Heart left ventricle (tissue), 16 donors: ENCODE measurements at places on chromosomes 2 and 18. TPM values are rescaled to one million over a fixed set of nuclear protein-coding genes. Genes with fewer than 3 reads are reported as not detected.
A peak's percentile ranks its signal among the peaks of the same experiment; 100 is the strongest.

DNA sequence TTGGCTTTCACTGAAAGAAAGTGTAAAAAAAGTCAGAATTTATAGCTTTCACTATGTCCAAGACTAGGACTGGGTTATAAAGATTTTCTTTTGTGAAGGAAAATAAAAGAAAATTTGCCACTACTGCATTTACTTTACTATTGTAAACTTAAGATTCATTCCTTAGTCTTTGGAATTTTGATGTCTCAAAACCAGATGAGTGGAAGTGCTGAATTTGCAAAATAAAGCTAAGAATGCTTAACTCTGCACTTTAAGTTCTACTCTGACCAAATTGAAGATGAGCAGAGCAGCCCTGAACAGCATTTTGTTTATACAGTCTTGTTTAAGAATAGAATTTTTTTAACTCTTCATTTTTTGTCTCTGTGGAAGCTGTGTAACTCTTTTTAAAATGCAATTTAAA, 102.4 kb downstream of the ICA1L start:
- no peak overlapping the region for H3K4me3 ChIP-seq
- H3K27ac ChIP-seq = no peak overlapping the region
- H3K36me3 ChIP-seq = peaks cover 11% of the 10 kb centered on the region
- no peaks in the 10 kb centered on the region for H3K27me3 ChIP-seq

- H3K27ac ChIP-seq = no peak overlapping the region
- no peak overlapping the region for H3K4me3 ChIP-seq
Measured at GRCh38 chr2:237253046-237253702, 160.8 kb downstream of the COL6A3 start.

- H3K4me1 ChIP-seq = peaks cover 34% of the 10 kb centered on the region
- DNase-seq = peak; percentile 40
- H3K36me3 ChIP-seq = peaks cover 31% of the 10 kb centered on the region
- no peaks in the 10 kb centered on the region for H3K27me3 ChIP-seq
Measured at GRCh38 chr2:241636182-241637017, 558 bp downstream of the THAP4 start.

Gene LRRC30
- total RNA-seq = not detected

DNA sequence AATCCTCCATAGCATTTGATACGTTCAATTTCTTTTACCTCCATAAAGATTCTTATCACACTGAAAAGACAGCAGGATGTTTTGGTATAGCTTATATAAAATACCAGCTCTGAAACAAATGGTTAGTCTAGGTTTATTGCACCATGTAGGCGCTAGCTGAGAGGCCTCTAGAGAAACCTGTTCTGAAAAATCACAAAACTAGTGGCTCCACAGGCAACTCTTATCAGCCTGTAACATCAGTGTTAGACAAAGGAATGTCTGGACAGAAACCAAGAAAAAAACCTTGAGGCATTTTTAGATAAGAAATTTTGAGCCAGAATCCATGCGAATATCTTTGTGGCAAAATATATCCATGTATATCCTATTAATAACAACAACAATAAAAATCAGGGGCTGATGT, 440.4 kb upstream of the MAP2 start:
- H3K4me3 ChIP-seq = no peak overlapping the region
- H3K4me1 ChIP-seq = no peaks in the 10 kb centered on the region
- no peak overlapping the region for H3K27ac ChIP-seq
- H3K27me3 ChIP-seq = no peaks in the 10 kb centered on the region
- H3K36me3 ChIP-seq = no peaks in the 10 kb centered on the region

GRCh38 chr18:75054046-75054445, 154.9 kb downstream of the PTGR3 start:
- H3K4me1 ChIP-seq = no peaks in the 10 kb centered on the region
- H3K27ac ChIP-seq = no peak overlapping the region
- no peak for DNase-seq
- no peak overlapping the region for H3K4me3 ChIP-seq
- H3K36me3 ChIP-seq = no peaks in the 10 kb centered on the region

Gene LDAH
- 7.8 TPM for total RNA-seq

DNA sequence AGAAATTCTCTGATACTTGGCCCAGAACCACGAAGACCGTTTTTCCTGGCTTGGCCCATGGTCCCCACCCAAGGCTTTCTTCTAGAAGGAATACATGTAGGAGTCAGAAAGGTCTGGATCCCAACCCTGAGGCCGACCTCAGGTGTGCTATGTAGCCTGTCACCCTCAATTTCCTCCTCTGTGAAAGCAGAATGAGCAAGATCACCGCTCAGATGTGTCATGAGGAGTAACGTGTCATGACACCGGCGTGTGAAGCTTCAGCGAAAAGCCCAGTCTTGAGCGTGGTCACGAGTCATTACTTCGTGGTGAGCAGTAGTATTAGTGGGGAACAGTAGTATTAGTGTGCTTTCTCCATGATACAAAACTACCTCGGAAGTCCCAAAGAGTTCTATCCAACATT, 103.4 kb downstream of the ALPK2 start:
- DNase-seq = no peak
- no peaks in the 10 kb centered on the region for H3K4me1 ChIP-seq
- H3K4me3 ChIP-seq = no peak overlapping the region
- no peak overlapping the region for H3K27ac ChIP-seq
- H3K36me3 ChIP-seq = no peaks in the 10 kb centered on the region

DNA sequence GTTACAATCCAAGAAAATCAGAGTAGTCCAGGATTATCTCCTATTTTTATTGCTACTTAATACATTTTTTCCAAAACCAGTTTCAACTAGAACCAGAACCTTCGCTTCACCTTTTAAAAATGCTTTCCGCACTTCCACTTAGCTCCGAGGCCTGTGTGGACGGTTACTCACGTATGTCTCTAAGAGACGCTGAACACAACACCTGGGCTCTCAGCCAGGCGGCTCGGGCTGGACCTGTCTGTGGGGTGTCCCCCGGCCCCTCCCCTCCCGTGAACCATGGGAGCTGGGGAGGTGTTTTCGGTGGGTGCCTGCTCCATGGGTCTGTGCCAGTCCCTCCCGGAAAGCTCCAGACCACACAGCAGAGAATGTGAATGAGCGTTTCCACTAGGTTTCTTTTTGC, 223.8 kb downstream of the GLI2 start:
- no peak overlapping the region for H3K27ac ChIP-seq
- no peaks in the 10 kb centered on the region for H3K4me1 ChIP-seq
- DNase-seq = no peak
- no peaks in the 10 kb centered on the region for H3K27me3 ChIP-seq
- no peaks in the 10 kb centered on the region for H3K36me3 ChIP-seq

DNA sequence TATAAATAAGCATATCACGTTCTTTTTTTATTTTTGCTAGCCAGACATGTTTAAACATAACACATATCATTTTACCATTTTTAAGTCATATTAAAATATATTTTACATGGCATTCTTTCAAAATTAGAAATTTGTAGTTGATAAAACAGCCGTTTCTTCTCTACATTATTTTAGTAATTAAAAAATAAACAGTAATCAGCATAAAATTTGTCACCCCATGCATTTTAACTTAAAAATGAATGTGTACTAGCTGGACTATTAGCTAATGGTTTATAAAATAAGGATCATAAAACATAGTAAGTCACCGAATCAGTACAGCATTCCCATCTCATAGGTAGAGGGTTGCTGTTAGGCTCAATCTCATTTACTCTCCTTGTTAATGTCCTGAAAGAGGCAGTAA, 433.8 kb downstream of the LRP1B start:
- no peak overlapping the region for H3K4me3 ChIP-seq
- H3K27ac ChIP-seq = no peak overlapping the region
- no peaks in the 10 kb centered on the region for H3K4me1 ChIP-seq
- H3K36me3 ChIP-seq = no peaks in the 10 kb centered on the region
- DNase-seq = no peak

Gene PREPL
- total RNA-seq = 97.6 TPM

Gene SGO2
- total RNA-seq = 1.5 TPM

Gene GCG
- not detected for total RNA-seq

- no peak for DNase-seq
- H3K27ac ChIP-seq = peak overlapping the region; percentile 66
- H3K36me3 ChIP-seq = no peaks in the 10 kb centered on the region
- peaks cover 10% of the 10 kb centered on the region for H3K27me3 ChIP-seq
- H3K4me3 ChIP-seq = no peak overlapping the region
- peaks cover 15% of the 10 kb centered on the region for H3K4me1 ChIP-seq
Measured at GRCh38 chr2:231931481-231931915, 5.3 kb upstream of the NPPC start.

DNA sequence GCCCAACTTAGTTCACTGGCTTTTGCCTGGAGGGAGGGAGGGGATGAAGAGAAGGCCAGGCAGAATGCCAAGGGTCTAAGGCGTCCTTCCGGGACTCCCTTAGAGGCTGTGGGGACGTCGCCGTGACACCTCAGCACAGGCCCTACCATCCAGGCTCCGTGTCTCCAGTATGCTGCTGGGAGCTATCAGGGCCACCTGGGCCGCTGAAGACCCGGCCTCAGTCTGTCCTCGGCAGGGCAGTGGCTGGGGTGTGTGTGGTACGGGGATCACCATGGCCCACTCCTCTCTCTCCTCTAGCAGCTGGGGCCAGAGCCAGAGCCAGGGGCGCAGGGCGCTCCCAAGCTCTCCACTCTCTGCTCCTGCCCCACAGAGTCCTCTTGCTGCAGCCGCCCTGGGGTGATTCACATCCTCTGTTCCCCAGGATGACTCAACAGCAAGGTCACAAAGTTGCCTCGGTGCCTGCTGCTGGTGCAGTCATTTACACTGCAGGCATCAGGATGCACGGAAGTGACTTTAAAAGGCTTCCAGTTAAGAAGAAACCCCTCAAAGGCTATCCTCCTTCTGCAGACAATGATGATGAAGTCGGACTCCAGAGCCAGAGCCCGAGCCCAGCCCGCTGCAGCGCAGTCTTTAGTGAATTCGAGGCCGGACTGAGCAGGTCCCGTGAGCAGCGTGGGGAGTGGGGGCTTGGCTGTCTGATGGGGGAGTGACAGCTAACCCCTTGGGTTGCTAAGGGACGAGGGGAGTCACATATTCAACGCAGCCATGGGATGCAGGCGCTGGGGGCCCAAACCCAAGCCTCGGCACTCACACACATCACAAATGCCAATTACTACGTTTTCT, 31.9 kb downstream of the SNORC start:
- no peak overlapping the region for H3K27ac ChIP-seq
- H3K27me3 ChIP-seq = no peaks in the 10 kb centered on the region
- no peaks in the 10 kb centered on the region for H3K4me1 ChIP-seq
- H3K4me3 ChIP-seq = no peak overlapping the region

GRCh38 chr18:61127714-61128467, 205.3 kb upstream of the CDH20 start:
- no peaks in the 10 kb centered on the region for H3K4me1 ChIP-seq
- no peaks in the 10 kb centered on the region for H3K27me3 ChIP-seq
- no peaks in the 10 kb centered on the region for H3K36me3 ChIP-seq
- no peak for DNase-seq
- H3K27ac ChIP-seq = no peak overlapping the region

DNA sequence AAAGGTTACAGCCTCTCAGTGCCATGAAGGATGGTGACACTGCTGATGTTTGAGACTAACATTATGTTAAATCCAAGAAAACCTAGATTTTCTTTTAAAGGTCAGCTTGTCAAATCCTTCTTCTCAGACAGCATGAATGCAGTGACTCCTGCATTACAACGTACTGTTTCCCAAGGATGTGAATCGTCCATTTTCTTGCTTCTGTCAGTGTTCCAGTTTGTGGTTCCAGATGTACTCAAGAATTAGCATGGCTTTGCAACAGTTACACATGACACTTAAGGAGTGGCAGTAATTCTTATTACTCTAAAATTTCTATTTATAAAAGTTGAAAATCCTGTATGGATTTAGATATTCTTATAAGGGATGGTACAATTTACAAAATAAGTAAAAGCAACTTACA, 1.5 kb upstream of the TTC39C start:
- DNase-seq = no peak
- peaks cover 63% of the 10 kb centered on the region for H3K4me1 ChIP-seq
- H3K27me3 ChIP-seq = no peaks in the 10 kb centered on the region
- no peak overlapping the region for H3K4me3 ChIP-seq
- no peak overlapping the region for H3K27ac ChIP-seq

- H3K4me1 ChIP-seq = no peaks in the 10 kb centered on the region
- no peak overlapping the region for H3K4me3 ChIP-seq
- H3K27me3 ChIP-seq = no peaks in the 10 kb centered on the region
- DNase-seq = no peak
- H3K27ac ChIP-seq = no peak overlapping the region
Measured at GRCh38 chr2:15688924-15689568, 97.4 kb downstream of the DDX1 start.

DNA sequence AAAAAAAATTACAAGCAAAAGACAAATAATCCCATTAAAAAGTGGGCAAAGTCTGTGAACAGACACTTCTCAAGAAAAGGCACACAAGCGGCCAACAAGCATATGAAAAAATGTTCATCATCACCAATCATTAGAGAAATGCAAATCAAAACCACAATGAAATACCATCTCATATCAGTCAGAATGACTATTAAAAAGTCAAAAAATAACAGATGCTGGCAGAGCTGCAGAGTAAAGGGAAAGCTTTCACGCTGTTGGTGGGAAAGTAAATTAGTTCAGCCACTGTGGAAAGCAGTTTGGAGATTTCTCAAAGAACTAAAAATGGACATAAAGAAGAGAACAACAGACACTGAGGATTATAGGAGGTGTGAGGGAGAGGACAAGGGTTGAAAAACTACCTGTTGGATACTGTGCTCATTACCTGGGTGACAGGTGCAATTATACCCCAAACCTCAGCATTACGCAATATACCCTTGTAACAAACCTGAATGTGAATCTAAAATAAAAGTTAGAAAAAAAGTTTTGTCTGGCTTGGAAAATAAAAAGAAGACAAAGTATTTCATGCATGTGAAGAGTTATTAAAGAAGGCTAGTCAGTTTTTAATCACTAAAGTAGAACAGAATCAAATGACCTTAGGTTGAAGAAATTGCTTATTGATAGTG, 8.7 kb upstream of the ACSL3 start:
- no peaks in the 10 kb centered on the region for H3K27me3 ChIP-seq
- no peak for DNase-seq
- H3K27ac ChIP-seq = no peak overlapping the region
- no peaks in the 10 kb centered on the region for H3K36me3 ChIP-seq
- H3K4me1 ChIP-seq = no peaks in the 10 kb centered on the region

DNA sequence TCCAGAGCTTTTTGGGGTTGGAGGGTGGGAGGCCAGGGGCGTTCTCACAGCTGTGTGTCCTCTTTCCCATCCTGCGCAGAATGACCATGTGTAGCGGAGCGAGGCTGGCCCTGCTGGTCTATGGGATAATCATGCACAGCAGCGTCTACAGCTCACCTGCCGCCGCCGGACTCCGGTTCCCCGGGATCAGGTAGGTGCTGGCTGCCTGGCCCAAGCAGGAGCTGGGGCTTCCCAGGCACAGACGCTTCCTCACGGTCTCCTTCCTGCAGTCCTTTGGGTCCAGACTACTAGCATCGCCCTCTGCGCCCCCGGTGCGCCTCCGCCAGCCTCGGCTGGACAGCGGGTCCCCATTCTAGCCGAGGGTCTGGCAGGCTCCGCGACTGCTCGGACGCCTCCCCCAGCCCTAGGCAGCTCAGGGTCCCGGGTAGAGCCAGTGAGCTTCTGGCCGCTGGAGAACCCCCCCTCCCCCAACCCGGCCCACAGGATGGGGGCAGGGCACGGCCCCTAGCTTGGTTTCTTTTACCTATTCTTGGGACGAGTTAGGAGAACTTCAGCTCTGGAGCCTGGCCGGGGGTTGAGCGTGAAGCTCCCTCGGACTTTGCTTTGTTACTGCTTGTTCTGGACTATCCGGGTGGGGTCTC, 756 bp downstream of the ADCYAP1 start:
- DNase-seq = no peak
- peaks cover 38% of the 10 kb centered on the region for H3K4me1 ChIP-seq
- H3K36me3 ChIP-seq = no peaks in the 10 kb centered on the region
- H3K4me3 ChIP-seq = no peak overlapping the region
- peaks cover 99% of the 10 kb centered on the region for H3K27me3 ChIP-seq
